ENCODE measurements at places on chromosomes 1 and 21. TPM values are rescaled to one million over a fixed set of nuclear protein-coding genes. Genes with fewer than 3 reads are reported as not detected.

NR1I3 gene
- not detected for total RNA-seq

LCE6A gene
- not detected for total RNA-seq

PTGER3 gene
- total RNA-seq = not detected

LORICRIN gene
- not detected for total RNA-seq

NOC2L gene
- 88.6 TPM for total RNA-seq

SPRR2D gene
- total RNA-seq = not detected

CYP2J2 gene
- 0.27 TPM for total RNA-seq

FLG gene
- total RNA-seq = not detected

VWA1 gene
- 6.1 TPM for total RNA-seq

MEX3A gene
- 26.6 TPM for total RNA-seq

PPP1R8 gene
- total RNA-seq = 48.5 TPM

CLCA2 gene
- 0.11 TPM for total RNA-seq

TACSTD2 gene
- total RNA-seq = 30.7 TPM

DNAH14 gene
- 7.1 TPM for total RNA-seq

ADAM30 gene
- not detected for total RNA-seq

MIA3 gene
- total RNA-seq = 61.3 TPM

GJC2 gene
- 1.2 TPM for total RNA-seq

MPL gene
- 0.18 TPM for total RNA-seq

C1orf185 gene
- not detected for total RNA-seq
